ENCODE measurements at places on chromosomes 11 and 22.

DNA sequence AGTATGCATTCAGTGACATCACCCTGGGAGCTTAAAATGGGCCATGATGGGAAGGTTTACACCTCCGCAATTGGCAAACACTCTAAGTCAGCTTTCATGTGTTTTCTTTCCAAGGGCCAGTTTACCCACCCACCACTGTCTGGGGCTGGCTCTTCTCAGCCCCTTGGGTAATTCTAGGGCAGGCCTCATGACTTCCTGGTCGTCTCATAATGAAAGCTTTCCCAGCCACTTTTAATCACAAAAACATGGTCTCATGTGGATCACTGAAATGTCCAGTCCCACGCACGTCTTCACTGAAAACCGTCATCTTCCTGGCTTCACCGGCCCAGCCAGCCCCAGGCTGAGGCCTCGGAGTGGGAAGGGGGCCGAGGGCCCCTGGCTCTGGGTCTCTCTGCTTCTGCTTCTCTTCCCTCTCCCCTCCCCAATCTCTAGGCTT lies 58.5 kb upstream of the ANO1 start:
- no peak for DNase-seq

DNA sequence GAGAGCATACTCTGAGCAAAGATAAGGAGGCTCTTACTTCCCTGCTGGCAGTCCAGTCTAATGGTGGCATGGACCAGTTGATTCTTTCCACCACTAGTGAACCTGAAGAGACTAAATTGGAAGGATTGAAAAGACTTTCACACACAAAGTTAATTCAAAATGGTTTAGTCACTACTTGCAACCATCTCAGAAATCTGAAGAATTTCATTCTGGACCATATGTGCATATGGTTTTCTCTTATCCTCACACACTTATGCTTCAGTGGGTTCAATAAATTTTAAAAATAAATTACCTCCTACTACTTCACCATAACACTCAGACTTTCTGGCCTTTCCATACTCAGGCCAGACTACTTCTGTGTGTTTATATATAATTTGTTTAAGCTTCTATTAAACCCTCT lies 44.7 kb downstream of the CADM1 start:
- DNase-seq = no peak

DNA sequence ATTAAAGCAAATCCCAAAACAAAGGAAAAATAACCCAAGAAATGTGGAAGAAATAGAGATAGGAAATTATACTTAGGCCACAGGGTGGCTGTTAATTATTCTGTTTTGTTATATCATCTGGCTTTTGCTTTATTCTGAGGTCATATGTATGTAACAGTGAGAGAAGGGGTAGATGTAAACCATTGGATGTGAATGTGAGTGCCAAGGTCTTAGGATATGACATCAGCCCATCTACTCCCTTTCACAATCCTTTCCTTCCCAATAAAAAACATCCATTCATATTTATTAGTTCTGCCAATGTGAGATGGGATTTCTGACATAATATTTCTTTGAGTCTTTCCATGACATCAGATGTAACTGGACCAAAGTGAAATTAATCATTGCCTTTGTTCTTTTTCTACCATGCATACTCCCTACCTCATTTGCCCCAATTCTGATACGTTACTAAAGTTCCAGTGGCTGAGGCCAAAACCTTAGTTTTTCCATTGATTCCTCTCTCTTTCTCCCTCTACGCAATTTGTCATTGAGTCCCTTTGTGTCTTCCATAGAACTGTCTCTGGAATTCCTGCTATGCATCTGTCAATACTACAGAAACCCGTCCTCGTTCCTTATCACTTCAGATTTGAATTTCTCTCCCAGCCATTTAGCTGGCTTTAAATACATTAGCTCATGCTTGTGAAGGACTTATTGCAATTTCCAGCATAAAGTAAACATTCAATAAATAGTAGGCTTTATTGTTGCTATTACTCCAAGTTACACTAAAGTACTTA lies 170.3 kb downstream of the ARHGAP42 start:
- DNase-seq = no peak

DNA sequence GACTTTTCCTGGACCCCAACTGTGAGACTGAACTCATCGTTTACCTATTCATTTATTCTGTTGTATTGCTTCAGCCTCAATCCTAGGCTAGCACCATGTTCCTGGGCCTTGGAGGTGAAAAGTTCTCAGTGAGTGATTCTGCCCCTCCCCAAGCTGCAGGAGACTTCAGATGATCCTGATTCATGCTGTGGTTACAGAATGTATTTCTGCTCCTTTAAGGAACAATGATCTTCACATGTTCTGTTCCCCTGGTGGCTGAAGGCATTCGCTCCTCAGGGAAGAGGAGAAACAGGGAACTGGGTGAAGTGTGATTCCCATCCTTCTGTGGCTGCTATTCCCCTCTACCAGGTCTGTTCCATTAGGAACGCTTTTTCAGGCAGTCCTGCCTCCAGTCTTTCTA lies 2.4 kb downstream of the OR52E1 start:
- DNase-seq = no peak

GRCh38 chr11:115612046-115612730 lies 108.0 kb upstream of the CADM1 start:
- DNase-seq = no peak

- no peak for DNase-seq
Measured at GRCh38 chr11:25625094-25625493, 706.8 kb upstream of the ANO3 start.

Measured in NCI-H2227 treated with DMSO at 0.1 percent for 48 hours (cell line).